IMR-90 (cell line): ENCODE measurements at places on chromosomes 4 and X. TPM values are rescaled to one million over a fixed set of nuclear protein-coding genes. Genes with fewer than 3 reads are reported as not detected.

PDCL2 gene
- not detected in 2 replicates for total RNA-seq

ZMAT1 gene
- not detected in 2 replicates for total RNA-seq

TMSB15C gene
- total RNA-seq = 2.0 and 5.8 TPM in 2 replicates

SCD5 gene
- total RNA-seq = 12.4 and 17.2 TPM in 2 replicates

P2RY10 gene
- total RNA-seq = not detected in 2 replicates

EGF gene
- 2.2 and 4.2 TPM in 2 replicates for total RNA-seq

OFD1 gene
- 8.4 and 10.6 TPM in 2 replicates for total RNA-seq

JAKMIP1 gene
- total RNA-seq = not detected in 2 replicates

TLR10 gene
- total RNA-seq = not detected in 2 replicates

APOOL gene
- total RNA-seq = 9.7 and 11.1 TPM in 2 replicates

DIPK2B gene
- not detected in 2 replicates for total RNA-seq

ALB gene
- not detected in 2 replicates for total RNA-seq

MAGEA4 gene
- not detected in 2 replicates for total RNA-seq

FAM184B gene
- total RNA-seq = 0.18 and 0.28 TPM in 2 replicates

TMSB15B gene
- 5.6 and 7.9 TPM in 2 replicates for total RNA-seq

SERTM2 gene
- under 0.01 TPM in 2 replicates for total RNA-seq

GNRHR gene
- not detected in 2 replicates for total RNA-seq

FAM47E gene
- under 0.01 TPM in 1 of 2 replicates, not detected in the other for total RNA-seq

CSAG3 gene
- total RNA-seq = not detected in 2 replicates

IL13RA2 gene
- under 0.01 and 0.28 TPM in 2 replicates for total RNA-seq

FATE1 gene
- not detected in 2 replicates for total RNA-seq

DCAF12L2 gene
- not detected in 2 replicates for total RNA-seq

HTN1 gene
- total RNA-seq = not detected in 2 replicates

LEF1 gene
- 0.56 and 1.8 TPM in 2 replicates for total RNA-seq

FDCSP gene
- not detected in 2 replicates for total RNA-seq

CAPN6 gene
- not detected in 2 replicates for total RNA-seq

RPL34 gene
- total RNA-seq = 590 and 1,435 TPM in 2 replicates

SCML1 gene
- 4.1 and 6.7 TPM in 2 replicates for total RNA-seq

UGT2B15 gene
- total RNA-seq = not detected in 2 replicates

TBX22 gene
- total RNA-seq = not detected in 2 replicates

YIPF7 gene
- total RNA-seq = not detected in 2 replicates

LRAT gene
- under 0.01 TPM in 2 replicates for total RNA-seq

ZNF141 gene
- total RNA-seq = 4.7 and 7.8 TPM in 2 replicates
